ENCODE measurements at places on chromosomes 12 and 14.

- DNase-seq = no peak
These were observed 5.8 kb downstream of the KRT6A start for GRCh38 chr12:52487211-52487610.

- DNase-seq = no peak
These were observed 32.1 kb downstream of the TECPR2 start for GRCh38 chr14:102394717-102395375.

DNA sequence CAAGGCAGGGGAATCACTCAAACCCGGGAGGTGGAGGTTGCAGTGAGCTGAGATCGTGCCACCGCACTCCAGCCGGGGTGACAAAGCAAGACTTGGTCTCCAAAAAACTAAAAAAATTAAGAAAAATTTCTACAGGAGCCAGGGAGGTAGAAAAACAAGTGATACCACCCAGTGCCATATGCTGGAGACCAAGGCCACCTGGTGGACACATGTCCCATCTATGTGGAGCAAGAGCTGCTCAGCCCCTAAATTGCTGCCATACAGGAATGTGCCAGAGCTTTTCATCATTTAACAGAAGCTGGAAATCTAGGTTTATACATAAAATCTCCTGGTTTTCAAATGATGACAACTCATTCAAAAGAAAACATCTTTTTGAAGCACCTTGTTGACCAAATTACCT is 61.4 kb upstream of the ELK3 start:
- DNase-seq = peak; percentile 6

DNA sequence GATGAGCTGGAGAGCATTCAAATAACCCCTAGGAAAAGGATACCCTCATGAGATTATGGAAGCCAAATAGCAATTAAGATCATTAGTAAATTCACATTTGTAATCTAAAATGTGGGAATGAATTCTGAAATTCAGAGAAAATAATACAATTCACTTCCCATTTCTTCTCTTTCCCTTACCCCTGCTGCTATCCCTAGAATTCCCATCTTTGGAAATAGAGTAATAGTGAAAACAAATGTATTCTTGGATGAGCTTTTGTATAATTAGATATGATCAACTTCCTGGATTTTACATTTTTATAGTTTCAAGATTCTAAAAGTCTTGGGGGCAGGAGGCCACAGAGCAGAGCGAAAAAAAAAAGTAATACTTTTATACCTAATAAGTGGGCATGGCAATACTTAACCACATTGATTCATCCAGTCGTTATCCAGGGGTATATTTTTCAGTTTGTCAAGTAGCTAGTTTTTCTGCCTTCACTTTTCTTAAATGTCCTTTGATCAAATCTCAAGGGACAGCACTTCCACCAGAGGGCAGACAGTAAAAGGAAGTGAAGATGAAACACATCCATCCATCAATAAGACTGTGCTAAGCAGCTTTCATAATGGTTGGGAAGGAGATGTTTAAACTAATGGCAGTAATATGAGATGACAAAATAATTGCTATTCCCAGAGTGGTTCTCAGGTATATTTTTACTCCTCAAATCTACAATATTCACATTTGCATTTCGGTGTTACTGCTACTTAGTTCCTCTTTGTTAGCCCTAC is 401.3 kb downstream of the DIO2 start:
- no peak for DNase-seq

- DNase-seq = no peak
These were observed 174.6 kb upstream of the TBX3 start for GRCh38 chr12:114858388-114859146.

GRCh38 chr12:47202176-47202575 is 122.4 kb upstream of the AMIGO2 start:
- no peak for DNase-seq

GRCh38 chr12:41932470-41932991 is 212.1 kb downstream of the GXYLT1 start:
- DNase-seq = no peak

DNA sequence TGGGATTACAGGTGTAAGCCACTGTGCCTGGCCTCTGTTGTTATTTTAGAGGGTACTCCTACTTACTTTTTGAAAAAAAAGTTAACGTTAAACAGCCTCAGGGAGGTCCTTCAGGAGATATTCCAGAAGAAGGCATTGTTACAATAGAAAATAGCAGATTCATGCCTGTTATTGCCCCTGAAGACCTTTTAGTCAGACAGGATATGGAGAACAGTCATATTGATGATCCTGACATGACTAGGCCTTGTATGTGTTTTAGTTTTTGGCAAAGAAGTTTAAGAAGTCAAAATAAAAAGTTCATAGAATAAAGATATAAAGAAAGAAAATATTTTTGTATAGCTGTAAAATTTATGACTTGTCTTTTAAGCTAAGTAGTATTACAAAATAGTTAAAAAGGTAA is 45.3 kb downstream of the WASHC3 start:
- DNase-seq = no peak

DNA sequence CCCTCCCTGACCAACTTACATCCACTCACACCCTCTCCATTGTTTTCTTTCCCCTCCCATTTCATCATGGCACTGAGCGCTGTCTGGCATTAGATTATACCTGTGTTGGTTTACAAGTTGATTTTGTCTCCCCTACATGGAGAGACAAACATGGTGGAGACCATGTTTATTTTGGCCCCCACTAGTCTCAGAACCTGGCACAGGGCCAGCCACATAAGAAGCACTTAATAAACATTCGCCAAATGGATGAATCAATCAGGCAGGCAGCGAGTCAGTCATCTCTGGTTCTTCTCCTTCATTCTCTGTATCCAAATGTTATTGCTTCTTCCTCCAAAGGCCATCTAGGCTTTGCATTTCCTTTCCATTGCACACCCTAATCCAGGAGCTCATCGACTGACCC is 177.4 kb downstream of the DPF3 start:
- DNase-seq = no peak

- DNase-seq = no peak
These were observed 156.5 kb upstream of the AMIGO2 start for GRCh38 chr12:47236109-47236714.

DNA sequence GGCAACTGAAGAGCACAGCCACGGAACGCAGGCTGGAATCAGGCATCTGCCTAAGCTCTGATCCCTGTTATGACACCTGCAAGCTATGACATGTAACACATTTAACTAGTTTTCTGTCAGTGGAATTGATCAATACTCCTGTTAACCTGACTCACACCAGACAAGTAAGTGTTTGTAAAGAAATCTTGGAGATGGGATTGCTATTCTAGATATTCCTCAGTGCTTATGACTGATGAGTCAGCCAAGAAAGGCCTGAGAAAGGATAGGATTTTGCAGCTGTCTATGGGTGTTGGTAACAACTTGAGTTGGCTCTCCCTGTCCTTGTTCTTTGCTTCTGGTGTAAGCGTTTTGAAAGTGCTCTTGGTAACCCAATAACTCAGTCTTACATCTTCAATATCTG is 110.5 kb downstream of the GPR135 start:
- no peak for DNase-seq

DNA sequence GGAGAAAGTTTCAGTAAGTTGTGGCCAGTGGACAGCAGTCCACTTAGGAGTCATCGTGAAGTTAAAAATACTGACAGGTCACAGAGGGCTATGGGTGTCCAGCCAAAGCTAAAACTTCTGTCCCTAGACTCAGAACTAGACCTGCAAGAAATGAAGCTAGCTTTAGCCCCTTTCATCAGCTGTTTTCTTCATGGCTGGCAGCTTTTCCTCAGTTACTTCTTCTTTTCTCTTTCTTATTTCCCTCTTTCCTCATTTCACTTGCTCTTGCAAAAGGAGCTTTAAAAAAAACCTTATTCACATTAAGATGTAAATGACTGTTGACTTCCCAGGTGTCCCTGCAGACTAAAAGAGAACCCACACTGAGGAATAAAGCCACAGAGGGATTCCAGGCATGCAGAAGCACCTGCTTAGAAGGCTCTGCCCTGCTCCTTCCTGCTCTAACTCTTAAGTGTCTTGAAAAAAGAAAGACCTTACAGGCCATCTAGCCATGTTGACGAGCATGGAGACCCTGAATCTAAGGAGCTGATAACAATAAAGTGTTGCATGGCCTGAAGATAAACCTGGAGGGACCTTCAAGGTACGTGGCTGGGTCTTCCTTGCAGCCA is 69.7 kb upstream of the CCND2 start:
- no peak for DNase-seq

GRCh38 chr12:127381681-127382080 is 885.3 kb upstream of the TMEM132C start:
- DNase-seq = no peak

- no peak for DNase-seq
These were observed 36.9 kb upstream of the TSPAN8 start for GRCh38 chr12:71194657-71195056.

DNA sequence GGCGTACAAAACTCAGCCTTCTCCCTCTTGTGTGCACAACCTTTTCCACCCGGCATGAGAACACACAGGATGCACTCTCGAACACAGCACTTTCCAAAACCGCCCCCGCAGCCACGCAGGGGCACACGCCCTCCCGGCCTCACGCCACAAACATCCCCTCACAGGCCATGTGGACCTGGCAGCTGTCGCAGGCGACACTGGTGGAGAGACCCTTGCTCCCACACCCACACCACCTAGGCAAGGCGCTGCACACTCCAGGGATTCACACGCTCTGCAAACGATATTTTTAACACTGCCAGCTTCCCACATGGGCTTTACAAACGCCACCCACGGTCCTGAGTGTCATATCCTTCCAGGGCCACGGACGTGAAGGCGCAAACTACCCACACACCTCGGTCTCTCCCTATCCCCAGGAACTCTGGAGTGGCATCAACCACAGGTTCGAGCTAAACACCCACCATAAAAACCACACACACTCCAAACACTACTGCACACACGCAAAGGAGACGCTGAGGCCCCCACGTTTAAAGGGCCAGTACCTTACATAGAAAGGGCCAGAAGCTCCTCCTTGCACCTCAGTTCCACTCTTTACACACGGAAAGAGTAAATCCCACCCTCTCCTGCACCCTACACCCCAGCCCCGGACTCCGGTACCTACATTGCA is 12.4 kb upstream of the ITGB7 start:
- DNase-seq = peak; percentile 50

DNA sequence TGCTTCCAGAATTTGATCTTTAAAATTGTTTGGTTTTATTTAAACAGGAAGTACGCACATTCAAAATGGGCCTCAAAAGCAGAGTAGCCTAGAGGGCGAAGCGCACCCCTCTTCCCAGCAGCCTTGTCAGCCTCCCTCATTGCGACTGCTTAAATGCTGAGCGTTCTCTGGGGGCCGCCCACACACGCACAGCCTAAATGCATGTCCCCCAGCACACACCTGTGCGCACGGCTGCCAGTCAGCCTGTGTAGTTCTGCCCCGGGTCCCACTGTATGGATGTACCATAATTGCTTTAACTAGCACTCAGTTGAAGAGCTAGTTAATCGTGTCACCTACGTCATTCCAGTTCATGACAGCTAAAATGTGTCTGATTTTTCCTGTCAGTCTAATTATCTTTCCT is 79.3 kb downstream of the TESC start:
- DNase-seq = no peak

GRCh38 chr14:58026219-58026618 is 125.8 kb downstream of the ARMH4 start:
- no peak for DNase-seq
